ENCODE measurements at places on chromosomes 13 and 19.

GRCh38 chr13:24086642-24087041 is 73.9 kb upstream of the SPATA13 start:
- DNase-seq, result no peak

DNA sequence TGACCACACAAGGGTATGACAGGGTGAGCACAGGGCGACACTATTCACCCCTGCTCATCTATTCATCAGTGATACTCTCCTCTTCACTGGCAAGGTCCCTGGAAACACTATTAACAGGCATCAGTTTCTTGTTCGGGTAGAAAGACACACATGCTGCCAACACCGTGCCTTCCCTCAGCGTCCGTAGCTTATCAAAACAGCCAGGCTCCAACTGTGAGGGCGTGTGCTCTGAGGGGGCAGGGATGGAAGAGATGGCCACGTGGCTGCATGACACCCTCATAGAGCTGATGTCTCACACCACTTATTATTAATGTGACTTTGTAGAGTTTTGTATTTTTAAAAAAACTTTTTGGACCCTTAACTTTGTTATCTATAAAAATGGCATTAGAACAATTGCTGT is 160.3 kb downstream of the ITGBL1 start:
- DNase-seq, result no peak

GRCh38 chr19:17778251-17778967 is 16.5 kb upstream of the B3GNT3 start:
- DNase-seq, result peak; percentile 56

DNA sequence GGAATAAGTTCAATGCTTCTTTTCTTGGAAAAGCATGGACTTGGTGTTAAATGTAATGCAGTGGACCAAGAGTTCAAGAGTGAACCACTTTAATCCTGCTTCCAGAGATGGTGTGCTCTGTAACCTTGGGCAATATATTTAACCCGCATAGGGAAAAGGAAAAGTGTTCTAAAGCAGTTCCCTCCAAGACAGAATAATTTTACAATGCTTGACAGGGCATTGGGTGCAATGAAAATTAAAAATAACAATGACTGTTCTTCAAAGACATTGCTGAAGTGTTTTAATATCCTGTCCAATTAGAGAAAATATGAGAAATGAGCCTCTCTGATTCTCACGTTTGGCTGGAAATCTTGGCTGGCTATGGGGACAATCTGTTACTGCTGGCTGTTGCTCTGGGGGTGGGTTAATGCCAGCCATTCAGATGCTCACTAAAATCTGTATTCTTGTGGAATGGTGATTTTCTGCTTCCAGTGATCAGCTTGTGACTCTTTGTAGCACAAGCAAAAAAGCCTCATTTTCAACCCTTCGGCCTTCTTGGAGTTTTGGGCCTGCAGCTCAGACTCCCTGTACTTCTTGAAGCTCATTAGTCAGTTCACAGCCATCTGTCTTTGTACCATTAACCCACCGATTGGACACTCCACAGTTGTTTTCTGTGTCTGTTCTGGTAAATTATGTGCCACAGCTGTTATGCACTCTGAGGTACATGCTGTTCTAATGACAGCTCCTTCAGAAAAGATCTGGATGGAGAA is 310.6 kb downstream of the LMO7 start:
- DNase-seq, result no peak

GRCh38 chr13:30880856-30881155 is 25.3 kb upstream of the MEDAG start:
- DNase-seq, result no peak

GRCh38 chr13:112179995-112180394 is 113.0 kb downstream of the SOX1 start:
- no peak for DNase-seq

- no peak for DNase-seq
Measured at GRCh38 chr13:97298816-97299215, 76.7 kb downstream of the MBNL2 start.

DNA sequence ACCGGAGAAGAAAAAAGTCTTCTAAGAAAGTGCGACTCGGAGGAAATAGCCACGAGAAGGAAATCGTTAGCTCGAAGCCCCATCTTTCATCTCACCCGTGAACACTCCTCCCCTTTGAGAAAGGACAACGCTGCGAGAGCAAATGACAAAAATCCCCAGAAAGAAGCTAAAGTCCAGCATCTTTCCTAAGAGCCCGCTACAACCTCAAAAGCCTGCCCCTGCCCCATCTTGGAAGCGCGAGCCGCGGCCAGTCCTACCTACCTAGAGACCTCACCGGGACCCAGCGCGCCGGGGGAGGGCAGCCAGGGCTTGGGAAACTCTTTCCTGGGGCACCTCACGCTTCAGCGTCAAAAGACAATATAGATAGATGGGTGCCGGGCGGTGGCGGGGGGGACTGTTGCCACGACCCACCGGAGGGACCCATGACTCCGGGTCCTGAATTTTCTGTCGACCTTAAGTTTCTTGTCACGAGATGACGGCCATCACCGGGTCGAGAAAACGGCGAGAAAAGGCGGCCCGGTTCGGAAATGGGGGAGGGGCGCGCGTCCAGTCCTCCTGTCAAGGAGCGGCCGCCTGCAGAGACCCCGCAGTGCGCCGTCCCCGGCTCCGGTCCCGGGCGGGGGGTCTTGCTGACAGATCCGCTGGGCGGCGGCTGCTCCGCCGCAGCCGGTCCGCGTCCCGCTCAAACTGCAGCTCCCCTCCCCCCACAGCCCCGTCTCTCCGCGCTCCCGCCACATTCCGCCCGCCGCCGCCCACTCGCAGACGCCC is 65.9 kb downstream of the KCNRG start:
- DNase-seq, result no peak

GRCh38 chr19:1237754-1238368 is at the start of gene CBARP:
Gene CBARP, minus strand, starts transcription at chr19:1238005. Its CDS starts 1,905 bp downstream, at chr19:1236100.
- no peak for DNase-seq

- no peak for DNase-seq
Measured at GRCh38 chr13:75963302-75963701, 327.2 kb downstream of the LMO7 start.

DNA sequence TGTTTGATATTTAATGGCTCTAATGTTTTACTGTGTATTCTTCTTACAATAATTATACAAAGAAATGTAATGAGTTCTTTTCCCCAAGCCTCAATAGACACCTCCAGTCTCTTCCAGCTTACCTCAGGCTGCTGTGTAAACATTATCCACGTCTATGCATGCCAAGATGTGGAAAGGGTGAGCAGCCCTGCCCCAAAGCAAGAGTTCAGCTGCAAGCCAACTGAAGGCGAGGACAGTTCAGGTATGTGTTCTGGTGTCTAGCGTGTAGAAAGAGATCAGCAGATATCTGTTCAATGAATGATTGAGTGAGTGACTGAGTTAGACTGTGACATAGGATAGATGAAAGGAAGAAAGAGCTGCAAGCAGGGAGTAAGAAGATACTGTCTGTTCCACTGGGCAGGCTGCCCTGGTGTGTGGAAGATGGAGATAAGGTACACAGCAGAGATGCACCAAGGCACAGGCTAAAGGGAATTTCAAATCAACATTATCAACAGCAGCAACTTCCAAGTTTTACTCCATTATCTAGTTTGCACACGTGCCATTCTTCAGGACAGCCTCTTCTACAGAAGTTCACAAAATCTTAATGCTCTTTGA is 66.0 kb downstream of the LATS2 start:
- no peak for DNase-seq

GRCh38 chr13:92418818-92419412 is 807.7 kb upstream of the GPC6 start:
- DNase-seq, result no peak

DNA sequence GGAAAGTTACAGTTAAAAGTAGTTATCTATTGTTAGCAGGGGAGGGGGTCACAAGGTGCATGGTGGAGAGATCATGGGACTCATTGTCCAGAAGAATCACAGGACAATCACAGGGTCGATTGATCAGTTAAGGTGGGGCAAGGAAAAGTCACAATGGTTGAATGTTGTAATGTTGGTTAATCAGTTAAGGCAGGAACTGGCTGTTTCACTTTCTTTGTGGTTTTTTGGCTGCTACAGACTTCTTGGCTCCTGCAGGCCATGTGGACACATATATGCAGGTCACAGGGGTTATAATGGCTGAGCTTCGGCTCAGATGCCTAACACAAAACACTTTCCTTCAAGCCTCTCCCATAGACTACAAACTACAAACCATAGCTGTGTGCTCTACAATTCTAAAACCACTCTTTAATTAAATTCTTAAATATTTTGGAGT is 6.9 kb upstream of the ZNF431 start:
- no peak for DNase-seq

DNA sequence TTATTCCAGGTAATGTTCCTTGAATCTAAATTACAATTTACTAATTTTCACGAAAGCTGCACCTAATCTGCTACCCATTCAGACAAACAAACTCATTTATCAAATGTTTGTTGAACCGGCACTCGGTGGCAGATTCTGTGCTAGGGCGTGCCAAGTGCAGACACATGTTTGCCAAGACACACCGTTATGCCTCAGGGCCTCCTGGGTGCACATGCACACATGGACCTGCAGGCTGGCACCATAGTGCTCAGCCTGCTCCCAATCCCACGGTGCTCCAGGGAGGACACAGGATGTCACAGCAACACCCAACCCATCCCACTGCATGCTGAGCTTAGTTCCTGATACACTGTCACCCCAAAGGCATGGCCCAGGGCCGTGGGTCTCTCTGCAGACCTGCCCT is 7.7 kb downstream of the SCGB2B2 start:
- DNase-seq, result no peak

GRCh38 chr19:43481701-43482100 is 16.3 kb upstream of the LYPD3 start:
- DNase-seq, result no peak

GRCh38 chr19:45182758-45183157 is 4.2 kb downstream of the BLOC1S3 start:
- no peak for DNase-seq

DNA sequence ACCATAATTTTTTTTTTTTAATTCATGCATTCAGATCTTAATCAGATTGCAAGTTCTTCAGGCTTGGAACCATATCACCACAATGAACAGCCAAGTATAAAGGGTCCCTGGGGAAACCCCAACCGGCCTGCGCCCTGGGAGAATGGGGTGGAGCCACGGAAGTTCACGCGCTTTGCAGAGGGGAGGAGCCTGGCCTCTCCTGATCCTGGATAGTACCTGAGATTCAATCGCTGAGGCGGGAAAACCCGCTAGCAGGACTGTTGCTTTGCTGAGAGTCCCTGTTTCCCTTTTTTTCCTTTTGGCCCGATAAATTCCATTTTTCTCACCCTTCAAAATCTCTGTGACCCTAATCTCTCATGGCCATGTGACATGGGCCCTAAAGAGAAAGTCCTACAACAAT is 385.1 kb downstream of the IRS2 start:
- no peak for DNase-seq

DNA sequence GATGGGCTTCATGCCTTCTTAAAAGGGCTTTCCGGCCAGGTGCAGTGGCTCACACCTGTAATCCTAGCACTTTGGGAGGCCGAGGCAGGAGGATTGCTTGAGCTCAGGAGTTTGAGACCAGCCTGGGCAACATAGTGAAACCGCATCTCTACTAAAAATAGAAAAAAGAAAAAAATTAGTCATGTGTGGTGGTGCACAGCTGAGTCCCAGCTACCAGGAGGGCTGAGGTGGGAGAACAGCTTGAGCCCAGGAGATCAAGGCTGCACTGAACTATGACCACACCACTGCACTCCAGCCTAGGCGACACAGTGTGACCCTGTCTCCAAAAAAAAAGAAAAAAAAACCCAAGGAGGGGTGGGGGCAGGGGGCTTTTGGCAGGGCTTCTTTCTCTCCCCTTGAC is 7.2 kb downstream of the CARS2 start:
- DNase-seq, result no peak

DNA sequence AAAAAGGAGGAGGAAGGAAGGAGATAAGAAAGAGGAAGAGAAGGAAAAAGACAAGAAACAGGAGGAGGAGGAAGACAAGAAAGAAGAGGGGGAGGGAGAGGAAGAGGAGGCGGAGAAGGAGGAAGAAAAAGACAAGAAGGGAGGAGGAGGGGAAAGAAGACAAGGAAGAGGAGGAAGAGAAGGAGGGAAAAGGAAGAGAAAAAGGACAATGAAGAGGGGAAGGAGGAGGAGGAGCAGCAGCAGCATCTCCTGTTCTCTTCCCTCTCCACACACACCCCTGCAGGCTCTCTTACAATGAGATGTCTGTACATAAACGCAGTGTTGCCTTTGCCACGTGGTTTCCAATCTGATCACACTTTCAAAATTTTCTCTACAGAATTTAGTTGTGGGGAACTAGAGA is 66.6 kb downstream of the RUBCNL start:
- no peak for DNase-seq

DNA sequence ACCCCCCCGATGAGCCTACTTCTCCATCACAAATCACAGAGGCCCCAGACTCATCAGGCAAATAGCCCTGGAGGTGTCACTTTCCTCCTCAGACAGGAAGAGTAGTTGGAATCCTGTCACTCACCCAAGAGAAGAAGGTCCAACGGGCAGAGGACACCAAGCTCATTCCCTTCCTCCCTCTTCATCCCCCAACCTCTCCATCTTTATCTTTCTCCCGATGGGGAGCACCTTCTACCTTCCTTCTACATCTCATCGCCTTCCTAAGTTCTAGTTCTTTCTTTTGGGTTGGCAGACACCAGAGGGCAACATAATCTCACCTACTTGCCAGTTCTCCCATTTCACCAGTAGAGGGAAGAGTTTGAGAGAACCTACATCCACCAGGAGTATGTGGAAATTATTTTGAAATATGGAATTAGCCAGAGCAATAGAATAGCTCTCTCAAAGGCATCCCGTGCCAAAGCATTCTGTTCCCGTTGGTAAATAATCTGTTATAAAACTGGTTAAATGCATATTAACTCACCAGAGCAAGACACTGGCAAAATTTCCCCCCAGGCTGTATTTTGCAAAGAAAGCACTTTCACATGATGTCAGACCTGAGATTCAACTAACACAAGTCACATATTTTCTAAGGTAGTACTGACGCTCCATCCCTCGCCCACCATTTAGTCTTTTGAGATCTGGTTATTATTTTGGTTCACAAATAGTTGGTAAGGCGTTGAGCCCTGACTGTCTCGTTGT is 55.0 kb downstream of the ZIC5 start:
- no peak for DNase-seq
